ENCODE measurements at places on chromosomes 5 and 9. TPM values are rescaled to one million over a fixed set of nuclear protein-coding genes. Genes with fewer than 3 reads are reported as not detected.

FOCAD gene
- 35.1 TPM for polyA plus RNA-seq

HAVCR1 gene
- 5.8 TPM for polyA plus RNA-seq

LCN6 gene
- polyA plus RNA-seq, result not detected

PRRC2B gene
- polyA plus RNA-seq, result 247 TPM

ANKH gene
- 8.3 TPM for polyA plus RNA-seq

SPINK6 gene
- polyA plus RNA-seq, result not detected

C5orf34 gene
- polyA plus RNA-seq, result 4.0 TPM

Data from renal pelvis (tissue), 12 donors.